IMR-90 (cell line): ENCODE measurements at places on chromosomes 1 and 21. TPM values are rescaled to one million over a fixed set of nuclear protein-coding genes. Genes with fewer than 3 reads are reported as not detected.

Gene OLFML3
- total RNA-seq = 37.8 and 40.9 TPM in 2 replicates

Gene BARHL2
- not detected in 2 replicates for total RNA-seq

Gene IFI6
- total RNA-seq = 6.7 and 7.3 TPM in 2 replicates

Gene WDR64
- total RNA-seq = not detected in 2 replicates

Gene IL20
- total RNA-seq = not detected in 2 replicates

Gene ATP1A4
- not detected in 2 replicates for total RNA-seq

Gene SPRR2E
- total RNA-seq = not detected in 2 replicates

DNA sequence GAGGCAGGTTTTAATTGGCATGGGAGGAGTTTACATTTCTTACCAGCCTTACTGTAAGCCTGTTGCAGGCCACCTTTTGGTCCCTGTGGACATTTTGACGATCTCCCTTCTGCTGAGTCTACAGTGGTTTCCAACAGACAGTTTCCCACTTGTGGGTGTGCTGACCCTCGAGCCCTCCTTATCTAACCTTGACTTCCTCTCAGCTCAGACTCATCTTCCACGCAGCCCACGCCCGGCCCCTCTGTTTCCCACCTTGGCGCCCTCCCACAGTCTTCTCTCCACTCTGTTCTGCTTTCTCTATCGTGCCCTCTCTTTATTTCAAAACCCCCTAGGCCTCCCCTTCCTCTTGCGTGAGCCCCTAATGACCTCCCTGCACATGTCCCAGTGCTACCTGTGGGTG lies 6.1 kb upstream of the ARL8A start:
- no peaks in the 10 kb centered on the region for H3K4me1 ChIP-seq
- no peak overlapping the region for H3K27ac ChIP-seq
- H3K36me3 ChIP-seq = no peaks in the 10 kb centered on the region
- no peak overlapping the region for H3K4me3 ChIP-seq

DNA sequence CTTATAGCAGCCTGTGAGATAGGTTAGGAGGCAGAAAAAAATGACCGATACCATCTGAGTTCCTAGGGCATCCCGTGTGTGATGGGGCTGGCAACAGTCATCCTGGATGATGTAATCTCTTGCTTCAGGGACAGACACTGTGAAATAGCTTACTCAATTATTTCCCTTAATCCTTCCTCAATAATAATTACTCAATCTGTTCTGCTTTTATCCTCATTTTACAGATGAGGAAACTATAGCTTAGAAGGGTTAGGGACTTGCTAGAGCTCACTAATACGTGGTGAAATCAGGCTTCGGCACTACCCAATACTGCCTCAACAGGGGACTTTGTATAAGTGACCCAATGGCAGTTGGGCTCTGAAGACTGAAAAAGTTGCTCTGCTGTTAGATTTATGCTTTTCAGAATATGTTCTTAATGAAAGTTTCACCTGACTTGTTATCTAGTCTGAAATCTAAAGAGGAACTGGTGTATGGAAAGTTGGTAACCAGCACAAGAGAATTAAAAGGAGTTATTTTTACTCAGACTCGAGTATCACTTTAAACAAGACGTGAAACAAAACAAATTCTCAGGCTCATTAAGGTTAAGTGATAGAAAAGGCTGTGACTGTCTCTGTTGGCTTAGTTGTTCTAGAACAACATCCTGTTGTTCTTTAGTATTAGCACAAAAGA lies 14.4 kb downstream of the CD55 start:
- peaks cover 2% of the 10 kb centered on the region; the same call in 1 of the 2 replicates for H3K4me1 ChIP-seq
- no peak for DNase-seq
- peaks cover 5% of the 10 kb centered on the region for H3K36me3 ChIP-seq
- no peak overlapping the region for H3K4me3 ChIP-seq
- H3K27me3 ChIP-seq = no peaks in the 10 kb centered on the region

- no peak for DNase-seq
- peaks cover 5% of the 10 kb centered on the region for H3K4me1 ChIP-seq
- H3K36me3 ChIP-seq = no peaks in the 10 kb centered on the region
- no peak overlapping the region for H3K27ac ChIP-seq
These were observed 111.1 kb downstream of the CLEC20A start for GRCh38 chr1:178385662-178386061.

DNA sequence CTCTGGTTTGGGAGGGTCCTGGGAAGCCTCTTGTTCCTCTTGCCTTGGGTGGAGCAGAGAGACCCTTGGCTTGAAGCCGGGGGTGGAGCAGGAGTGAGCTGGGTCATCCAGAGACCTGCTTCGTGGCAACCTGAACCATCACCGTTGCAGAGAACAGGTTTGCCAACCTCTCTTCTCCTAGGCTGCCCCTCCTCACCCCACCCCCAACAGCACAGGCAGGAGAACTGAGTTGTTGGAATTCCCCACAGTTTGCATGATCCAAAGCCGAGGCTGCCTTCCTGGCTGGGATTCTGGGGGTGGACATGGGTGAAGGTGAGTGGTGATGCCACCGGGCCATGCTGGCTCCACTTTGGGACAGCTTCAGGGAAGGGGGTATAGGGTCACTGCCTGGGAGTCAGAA lies 2.2 kb downstream of the WNT4 start:
- peaks cover 65% of the 10 kb centered on the region for H3K27me3 ChIP-seq
- no peak overlapping the region for H3K4me3 ChIP-seq
- DNase-seq = no peak
- H3K36me3 ChIP-seq = no peaks in the 10 kb centered on the region
- no peak overlapping the region for H3K27ac ChIP-seq
- peaks cover 3% of the 10 kb centered on the region; the same call in 1 of the 2 replicates for H3K4me1 ChIP-seq

DNA sequence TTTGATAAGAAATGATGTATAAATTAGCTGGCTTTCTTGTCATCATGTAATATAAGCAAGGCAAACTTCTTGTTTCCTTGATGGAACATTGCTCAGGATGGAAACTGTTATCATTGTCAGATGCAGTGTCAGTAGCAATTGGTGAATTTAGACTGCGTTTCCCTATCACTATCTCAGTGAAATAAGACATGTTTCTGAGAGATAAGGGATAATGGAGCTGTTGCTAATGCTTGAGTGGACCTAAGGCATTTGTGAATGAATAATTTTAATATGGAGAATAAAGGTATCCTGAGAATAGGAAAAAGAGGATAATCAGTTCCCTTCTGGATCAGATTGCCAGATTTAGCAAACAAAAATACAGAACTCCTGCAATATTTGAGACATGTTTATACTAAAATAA lies 160.9 kb downstream of the HLX start:
- H3K27me3 ChIP-seq = no peaks in the 10 kb centered on the region
- H3K4me3 ChIP-seq = no peak overlapping the region
- H3K4me1 ChIP-seq = no peaks in the 10 kb centered on the region; the same call in 1 of the 2 replicates
- no peaks in the 10 kb centered on the region for H3K36me3 ChIP-seq
- no peak for DNase-seq
- H3K27ac ChIP-seq = no peak overlapping the region

DNA sequence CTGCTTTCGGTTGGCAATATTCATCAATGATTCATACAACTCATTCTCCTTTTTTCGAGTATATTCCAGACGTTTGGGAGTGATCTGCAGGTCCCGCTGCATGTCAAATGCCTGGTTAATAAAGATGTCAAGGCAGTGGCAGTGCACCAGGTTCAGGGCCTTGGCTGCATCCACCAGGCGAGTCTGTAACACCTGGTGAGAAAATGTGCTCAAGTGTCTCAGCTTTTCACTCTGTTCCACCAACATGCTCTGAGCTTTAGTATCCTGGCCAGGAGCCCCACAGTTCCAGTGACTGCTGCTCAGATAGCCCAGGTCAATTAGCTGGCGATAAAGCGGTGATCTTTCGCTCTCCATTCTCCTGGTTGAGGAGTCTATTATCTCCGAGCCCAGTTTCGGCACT lies 42.3 kb downstream of the DSTYK start:
- H3K36me3 ChIP-seq = peaks cover 14% of the 10 kb centered on the region
- H3K27ac ChIP-seq = no peak overlapping the region
- DNase-seq = no peak
- no peak overlapping the region for H3K4me3 ChIP-seq
- no peaks in the 10 kb centered on the region for H3K27me3 ChIP-seq
- H3K4me1 ChIP-seq = peaks cover 5% of the 10 kb centered on the region

DNA sequence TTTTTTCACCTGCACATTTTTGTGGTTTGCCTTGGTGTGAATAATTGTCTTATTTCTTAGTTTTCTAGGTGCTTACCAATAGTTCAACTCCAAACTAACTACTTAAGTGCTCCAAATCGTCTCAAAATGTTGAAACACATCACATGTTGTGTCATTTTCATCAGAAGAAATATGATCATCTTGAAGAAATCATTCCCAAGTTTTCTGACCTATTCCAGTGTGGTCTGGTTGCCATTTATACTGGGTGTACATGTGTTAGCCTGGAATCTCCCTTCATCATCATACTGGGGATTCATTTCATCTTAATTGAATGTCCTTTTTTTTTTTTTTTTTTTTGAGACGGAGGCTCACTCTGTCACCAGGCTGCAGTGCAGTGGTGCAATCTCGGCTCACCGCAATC lies 67.0 kb downstream of the EIF2B3 start:
- H3K36me3 ChIP-seq = no peaks in the 10 kb centered on the region
- DNase-seq = no peak
- no peak overlapping the region for H3K27ac ChIP-seq
- peaks cover 3% of the 10 kb centered on the region; the same call in 1 of the 2 replicates for H3K4me1 ChIP-seq

- no peaks in the 10 kb centered on the region for H3K36me3 ChIP-seq
- H3K27me3 ChIP-seq = peaks cover 5% of the 10 kb centered on the region
- H3K4me1 ChIP-seq = no peaks in the 10 kb centered on the region
These were observed 80.6 kb downstream of the DISP3 start for GRCh38 chr1:11559591-11559970.

DNA sequence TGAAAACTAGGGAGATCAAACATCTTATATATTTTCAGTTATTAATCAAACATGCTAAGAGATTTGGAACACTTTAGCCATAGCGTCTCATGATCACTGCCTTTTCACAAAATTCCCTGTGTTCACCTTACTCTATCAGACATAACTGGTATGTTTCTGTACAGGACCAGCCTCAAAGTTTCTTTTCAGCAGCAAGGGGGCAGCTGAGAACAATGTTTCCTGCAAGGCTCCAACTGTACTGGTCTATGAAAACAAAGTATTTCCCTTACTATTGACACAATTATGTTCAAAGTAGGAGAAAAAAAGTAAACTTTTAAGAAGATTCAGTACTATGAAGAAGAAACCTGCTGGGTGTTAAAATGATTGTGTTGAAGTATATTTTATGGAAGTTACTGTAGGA lies 98.5 kb downstream of the ATF6 start:
- DNase-seq = peak; percentile 51
- H3K27ac ChIP-seq = no peak overlapping the region
- peaks cover 5% of the 10 kb centered on the region; the same call in 1 of the 2 replicates for H3K4me1 ChIP-seq
- H3K27me3 ChIP-seq = no peaks in the 10 kb centered on the region
- no peaks in the 10 kb centered on the region for H3K36me3 ChIP-seq

DNA sequence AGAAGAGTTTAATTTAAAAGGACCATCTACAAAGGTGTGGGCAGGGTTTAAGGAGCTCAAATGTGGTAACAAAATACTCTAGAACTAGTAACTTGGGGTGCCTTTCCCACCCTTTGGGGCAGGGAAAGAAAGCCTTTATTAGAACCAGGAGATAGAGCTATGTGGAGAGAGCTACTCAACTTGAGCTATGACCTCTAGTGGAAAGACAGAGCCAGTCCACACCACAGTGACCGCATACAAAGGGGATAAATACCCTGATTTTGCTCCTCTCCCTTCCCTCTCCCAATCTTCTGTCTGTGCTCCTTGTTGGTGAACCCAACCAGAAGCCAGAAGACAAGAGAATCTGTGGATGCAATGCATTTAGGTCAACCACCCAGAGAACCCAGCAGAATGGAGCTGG lies 54.4 kb upstream of the JAK1 start:
- no peaks in the 10 kb centered on the region for H3K36me3 ChIP-seq
- no peaks in the 10 kb centered on the region for H3K4me1 ChIP-seq
- H3K4me3 ChIP-seq = no peak overlapping the region
- H3K27me3 ChIP-seq = peaks cover 4% of the 10 kb centered on the region; the same call in 1 of the 2 replicates
- DNase-seq = peak; percentile 5

- DNase-seq = no peak
- H3K36me3 ChIP-seq = no peaks in the 10 kb centered on the region
- H3K27me3 ChIP-seq = no peaks in the 10 kb centered on the region
- peaks cover 14% of the 10 kb centered on the region for H3K4me1 ChIP-seq
These were observed 23.8 kb downstream of the HIVEP3 start for GRCh38 chr1:41894808-41895483.

- H3K4me3 ChIP-seq = no peak overlapping the region
- no peaks in the 10 kb centered on the region for H3K27me3 ChIP-seq
- no peaks in the 10 kb centered on the region for H3K4me1 ChIP-seq
These were observed 88.0 kb upstream of the ZNF648 start for GRCh38 chr1:182149411-182149965.

GRCh38 chr1:228170666-228171065 lies 5.1 kb downstream of the IBA57 start:
- H3K4me1 ChIP-seq = peaks cover 4% of the 10 kb centered on the region
- no peak overlapping the region for H3K27ac ChIP-seq
- no peak for DNase-seq
- 0 out of 2 replicates have a peak, but pooled peaks cover 6% of the 10 kb centered on the region for H3K36me3 ChIP-seq
- H3K27me3 ChIP-seq = no peaks in the 10 kb centered on the region

- no peaks in the 10 kb centered on the region for H3K27me3 ChIP-seq
- H3K36me3 ChIP-seq = no peaks in the 10 kb centered on the region
- no peak overlapping the region for H3K27ac ChIP-seq
- no peak for DNase-seq
These were observed 9.5 kb upstream of the TTC34 start for GRCh38 chr1:2810899-2811532.

DNA sequence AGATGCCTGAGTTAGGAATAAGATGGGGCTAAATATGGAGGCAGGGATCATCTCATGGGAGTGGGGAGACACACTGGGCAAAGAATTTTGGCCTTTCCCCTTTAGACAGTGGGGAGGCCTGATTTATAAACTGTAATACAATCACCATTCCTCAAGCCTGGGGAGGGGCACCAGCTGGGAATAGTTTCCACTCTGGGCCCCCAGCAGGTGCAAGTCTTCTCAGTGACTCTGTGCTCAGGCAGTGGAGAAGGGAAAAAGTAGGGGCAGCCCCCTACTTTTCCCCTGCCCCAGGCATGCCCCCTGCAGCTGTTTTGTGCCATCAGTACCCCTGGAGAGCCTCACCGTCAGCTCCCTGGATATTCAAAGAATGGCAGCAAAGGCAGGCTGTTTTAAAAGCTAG lies 19.1 kb downstream of the COA7 start:
- no peak overlapping the region for H3K27ac ChIP-seq
- peaks cover 5% of the 10 kb centered on the region; the same call in 1 of the 2 replicates for H3K4me1 ChIP-seq
- no peaks in the 10 kb centered on the region for H3K36me3 ChIP-seq
- no peak overlapping the region for H3K4me3 ChIP-seq
- no peaks in the 10 kb centered on the region for H3K27me3 ChIP-seq
- DNase-seq = no peak

- H3K4me3 ChIP-seq = no peak overlapping the region
- H3K36me3 ChIP-seq = peaks cover 7% of the 10 kb centered on the region
- no peaks in the 10 kb centered on the region for H3K27me3 ChIP-seq
- DNase-seq = peak; percentile 43
- H3K4me1 ChIP-seq = peaks cover 21% of the 10 kb centered on the region
These were observed 89.3 kb downstream of the ITPKB start for GRCh38 chr1:226649780-226650179.

DNA sequence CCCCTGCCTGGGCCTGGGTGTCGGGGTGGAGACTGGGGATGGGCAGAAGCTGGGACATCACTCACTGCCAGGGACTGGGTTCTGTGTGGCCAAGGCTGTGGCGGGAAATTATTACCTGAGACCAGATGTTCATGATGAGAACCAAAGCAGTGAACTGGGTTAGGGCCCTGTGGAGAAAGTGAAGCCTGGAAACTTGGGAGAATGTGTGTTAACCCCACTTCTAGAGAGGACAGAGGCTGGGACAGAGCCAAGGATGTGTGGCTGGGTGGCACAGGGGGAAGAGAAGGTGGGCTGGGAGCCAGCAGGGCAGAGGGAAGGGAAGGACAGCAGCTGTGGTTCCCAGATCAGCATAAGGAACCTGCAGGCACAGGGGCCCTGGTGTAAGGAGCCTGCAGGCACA lies 31.3 kb downstream of the CNIH3 start:
- no peak for DNase-seq
- no peaks in the 10 kb centered on the region for H3K36me3 ChIP-seq
